ENCODE measurements at places on chromosomes 3 and 15.

GRCh38 chr3:160885791-160886286, 129.8 kb downstream of the PPM1L start:
- DNase-seq, result no peak

DNA sequence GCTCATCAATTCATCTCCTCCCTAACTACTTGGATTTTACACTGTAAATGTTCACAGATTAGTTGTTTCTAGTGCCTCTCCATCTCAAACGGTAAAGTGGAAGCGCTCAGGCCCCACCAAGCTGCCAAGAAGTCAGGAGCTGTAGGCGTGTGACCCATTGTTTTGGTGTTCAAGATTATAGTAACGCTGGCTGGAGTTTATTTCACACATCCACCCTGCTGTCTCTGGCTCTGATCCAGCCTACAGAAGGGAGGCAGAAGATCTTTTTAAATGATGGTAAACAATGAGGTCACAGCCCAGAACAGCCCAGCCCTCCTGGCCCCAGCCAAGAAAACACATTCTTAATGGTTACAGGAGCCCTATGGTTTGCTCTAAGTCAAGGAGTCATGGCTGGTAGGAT, 25.7 kb upstream of the GALNT15 start:
- no peak for DNase-seq

DNA sequence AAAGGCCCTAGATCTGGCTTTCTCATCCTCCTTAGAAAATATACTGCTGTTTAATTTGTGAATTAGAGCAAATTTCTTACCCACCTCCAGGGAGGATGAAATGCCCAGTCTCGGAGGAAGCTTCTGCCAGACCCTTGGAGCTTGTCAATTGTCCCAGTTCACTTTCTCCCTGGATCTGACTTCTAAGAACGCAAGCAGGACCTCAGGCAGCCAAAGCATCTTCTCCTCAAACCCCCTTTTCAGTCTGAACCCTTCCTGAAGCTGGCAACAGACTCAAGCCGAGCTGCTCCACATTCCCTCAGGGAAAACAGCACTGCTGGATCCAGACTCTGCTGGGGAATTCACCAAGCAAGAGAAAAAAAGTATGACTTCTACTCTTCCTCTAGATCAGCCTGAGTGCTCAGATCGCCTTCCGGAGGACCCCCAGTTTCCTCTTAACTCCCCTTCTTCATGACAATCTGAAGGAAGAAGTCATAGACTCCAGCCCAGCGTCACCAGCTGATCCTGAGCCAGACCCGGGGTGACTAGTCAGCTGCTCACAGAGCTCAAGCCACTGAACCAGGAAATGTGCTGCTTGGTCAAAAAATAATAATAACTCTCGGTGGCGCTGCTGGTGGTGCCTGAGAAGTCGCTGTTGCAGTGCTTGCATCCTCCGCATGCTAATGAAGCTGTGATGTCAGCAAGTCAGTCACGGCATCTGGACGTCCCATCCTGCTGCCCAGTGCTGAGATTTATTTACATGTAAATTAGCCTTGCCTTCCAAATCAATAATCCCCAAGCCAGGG, at the start of gene PRICKLE2:
TSS of gene PRICKLE2 (minus strand) at position 641 of the 785 bp plus-strand sequence. CDS start 26,539 bp downstream, outside the sequence.
- no peak for DNase-seq

DNA sequence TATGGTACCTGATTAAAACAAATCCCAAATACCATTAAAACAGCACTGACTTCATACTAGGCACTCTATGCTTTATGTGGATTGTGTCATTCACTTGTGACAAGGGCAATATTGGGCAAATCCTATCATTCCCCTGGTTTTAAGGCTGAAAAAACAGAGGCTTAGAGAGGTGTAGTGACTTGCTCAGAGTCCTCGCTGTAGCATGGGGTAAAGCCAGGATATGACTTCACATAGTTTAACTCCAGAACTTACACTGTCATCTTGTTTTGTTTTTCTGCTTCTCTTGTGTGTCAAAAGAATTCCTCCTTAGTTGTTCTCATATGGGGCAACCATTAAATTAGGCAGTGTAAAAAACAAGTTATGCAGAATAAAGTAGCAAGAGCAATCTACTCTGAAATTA, 40.3 kb upstream of the ICE2 start:
- DNase-seq, result no peak

DNA sequence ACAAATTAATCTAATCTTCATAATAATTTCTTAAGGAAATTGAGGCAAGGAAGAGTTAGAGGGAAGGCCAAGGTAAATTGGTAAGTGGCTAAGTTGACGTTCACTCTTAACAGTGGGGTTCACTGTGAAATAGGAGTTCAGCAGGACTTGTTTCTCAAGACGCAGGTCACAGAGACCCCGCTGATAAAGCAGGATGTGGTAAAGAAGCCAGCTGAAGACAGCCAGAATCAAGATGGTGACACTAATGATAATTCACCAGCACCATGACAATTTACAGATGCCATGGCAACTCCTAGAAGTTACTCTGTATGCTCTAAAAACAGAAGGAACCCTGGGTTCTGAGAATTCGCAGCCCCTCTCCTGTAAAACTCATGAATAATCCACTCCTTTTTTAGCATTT, 100.1 kb upstream of the CTDSPL start:
- DNase-seq, result no peak

GRCh38 chr3:108183181-108183580, 39.0 kb downstream of the IFT57 start:
- DNase-seq, result no peak

DNA sequence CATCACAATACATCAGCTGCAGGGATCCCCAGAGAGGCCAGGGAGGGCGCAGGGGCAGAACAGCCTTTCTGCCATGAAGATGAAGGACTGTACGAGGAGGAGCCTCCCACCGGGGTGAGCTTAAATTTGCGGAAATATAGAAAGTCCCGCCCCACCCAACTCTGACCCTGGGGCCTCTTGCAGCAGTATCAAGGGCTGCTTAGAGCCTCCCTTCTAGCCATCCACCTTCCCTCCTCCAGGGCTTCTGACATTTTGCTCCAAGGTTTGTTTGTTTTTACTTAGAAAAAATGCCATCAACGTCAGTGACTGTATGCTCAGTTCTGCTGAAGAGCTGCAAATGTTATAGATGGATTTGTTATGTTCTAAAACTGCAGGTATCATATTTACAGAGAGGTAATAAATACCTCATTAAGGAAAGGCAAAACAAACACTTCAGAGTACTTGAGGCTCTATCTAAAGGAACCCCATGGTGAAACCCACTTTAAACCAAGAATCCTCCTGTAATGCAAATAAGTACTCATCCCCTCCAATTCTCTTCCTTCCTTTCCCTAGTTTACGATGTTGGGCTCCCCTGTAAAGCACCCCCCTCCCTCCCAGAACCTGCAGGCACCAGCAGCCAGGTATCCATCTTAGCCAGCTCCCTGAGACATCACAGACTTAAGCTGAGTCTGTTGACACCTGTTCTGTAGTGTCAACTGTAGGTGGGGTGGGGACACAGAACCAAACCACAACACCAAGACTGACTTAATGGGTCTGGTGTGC, 30.5 kb downstream of the RFTN1 start:
- no peak for DNase-seq

DNA sequence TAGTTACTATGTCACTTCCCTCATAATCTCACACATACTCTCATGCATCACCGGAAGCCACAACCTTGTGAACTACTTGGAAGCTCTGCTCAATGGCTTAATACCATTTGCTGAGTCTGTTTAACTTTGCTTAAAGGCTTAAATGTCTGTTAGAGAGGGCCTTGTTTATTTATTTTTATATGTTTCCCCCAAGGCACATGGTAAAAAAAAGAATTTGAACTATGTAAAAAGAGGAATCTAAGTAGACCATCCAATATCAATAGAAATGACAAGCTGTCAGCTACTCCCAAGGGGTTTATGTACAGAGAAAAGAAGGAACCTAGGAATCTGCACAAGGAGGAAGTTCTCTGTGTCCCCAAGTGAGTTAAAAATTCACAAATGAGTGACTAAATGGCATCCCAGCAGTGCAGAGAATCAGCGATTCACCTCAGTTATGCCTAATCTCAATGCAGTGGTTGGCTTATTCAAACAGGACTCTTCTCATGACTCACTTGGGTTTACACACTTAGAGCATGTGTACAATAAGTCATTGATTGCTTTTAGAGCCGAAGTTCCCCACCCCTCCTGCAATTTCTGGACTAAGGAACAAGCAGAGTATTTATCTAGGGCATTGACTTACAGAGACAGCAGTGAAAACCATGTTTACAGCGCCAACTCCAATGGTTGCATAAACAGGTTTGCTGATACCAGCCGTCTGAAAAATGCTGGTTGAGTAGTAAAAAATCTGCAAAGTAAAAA, 24.4 kb downstream of the SLC2A2 start:
- no peak for DNase-seq

GRCh38 chr15:89395996-89396395, 61.4 kb upstream of the POLG start:
- no peak for DNase-seq

DNA sequence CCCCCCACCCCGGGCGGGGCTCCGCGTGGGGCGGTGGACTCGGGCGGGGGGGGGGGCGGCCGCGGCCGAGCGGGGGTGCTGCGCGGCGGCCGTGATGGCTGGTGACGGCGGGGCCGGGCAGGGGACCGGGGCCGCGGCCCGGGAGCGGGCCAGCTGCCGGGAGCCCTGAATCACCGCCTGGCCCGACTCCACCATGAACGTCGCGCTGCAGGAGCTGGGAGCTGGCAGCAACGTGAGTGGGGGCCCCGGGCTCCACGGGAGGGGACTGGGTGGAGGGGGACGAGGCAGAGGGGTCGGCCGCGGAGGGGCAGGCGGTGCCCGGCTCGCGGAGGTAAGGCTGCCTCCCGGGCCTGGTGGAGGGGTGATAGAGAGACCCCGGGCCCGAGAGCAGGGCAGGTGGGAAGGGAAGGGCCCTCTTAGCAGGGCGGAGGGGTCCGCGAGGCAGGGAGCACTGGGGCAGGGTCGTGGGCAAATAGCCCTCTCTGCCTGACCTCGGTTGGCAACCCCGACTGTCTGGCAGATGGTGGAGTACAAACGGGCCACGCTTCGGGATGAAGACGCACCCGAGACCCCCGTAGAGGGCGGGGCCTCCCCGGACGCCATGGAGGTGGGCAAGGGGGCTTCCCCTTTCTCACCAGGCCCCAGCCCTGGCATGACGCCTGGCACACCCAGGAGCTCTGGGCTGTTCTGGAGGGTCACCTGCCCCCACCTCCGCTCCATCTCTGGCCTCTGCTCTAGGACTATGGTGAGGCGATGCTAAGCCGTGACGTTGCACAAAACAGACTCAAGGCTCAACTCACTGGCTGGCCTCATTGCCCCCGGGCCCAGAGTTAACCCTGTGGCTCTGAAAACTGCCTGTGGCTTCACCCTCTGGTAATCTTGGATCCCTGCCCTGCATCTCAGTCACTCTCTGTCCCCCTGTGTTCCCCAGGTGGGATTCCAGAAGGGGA, at the start of gene ECE2:
TSS of gene ECE2 (plus strand) at position 62 of the 950 bp plus-strand sequence. CDS start at position 194, 132 bp downstream.
- no peak for DNase-seq

GRCh38 chr3:181555681-181556080, 156.0 kb upstream of the SOX2 start:
- DNase-seq, result no peak

GRCh38 chr3:46693892-46694226, 380 bp upstream of the ALS2CL start:
- no peak for DNase-seq

DNA sequence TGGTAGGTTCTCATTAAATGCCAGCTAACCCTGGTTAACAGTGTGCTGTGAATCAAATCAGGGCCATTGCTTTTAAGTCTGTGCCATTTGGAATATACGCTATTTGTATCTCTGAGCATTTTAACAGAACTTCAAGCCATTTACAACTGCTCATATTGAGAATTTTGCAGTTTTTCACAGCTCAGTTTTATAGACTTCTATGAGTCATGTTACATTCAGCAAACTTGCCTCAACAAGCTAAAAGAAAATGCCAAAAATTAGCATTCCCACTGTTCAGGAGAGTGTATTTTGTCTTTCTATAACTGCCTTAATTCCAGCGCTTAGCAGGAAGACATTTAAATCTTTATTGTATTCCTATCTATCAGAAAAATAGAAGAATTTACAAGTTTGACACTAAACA, 196.4 kb downstream of the GBE1 start:
- no peak for DNase-seq

DNA sequence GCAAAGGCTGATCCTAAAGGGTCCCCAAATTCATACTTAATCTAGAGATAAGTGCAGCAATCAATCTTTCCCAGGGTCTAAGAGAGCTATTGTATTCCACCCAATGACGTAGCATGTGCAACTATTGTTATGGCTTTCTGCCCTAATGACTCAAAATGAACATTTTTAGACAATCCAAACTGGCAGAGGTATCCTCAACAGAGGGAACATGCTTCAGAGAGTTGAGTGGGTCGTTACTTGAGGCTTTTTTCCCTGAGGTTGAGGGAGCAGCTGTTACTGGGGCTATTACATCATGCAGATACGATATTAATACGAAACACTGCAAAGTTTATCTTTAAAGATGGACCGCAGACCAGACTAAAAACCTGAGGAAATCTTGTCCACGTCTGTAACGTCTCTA, 278.3 kb upstream of the WNT5A start:
- DNase-seq, result no peak

GRCh38 chr3:195907934-195908693, at the start of gene TNK2:
TSS of gene TNK2 (minus strand) at chr3:195908551. CDS start at chr3:195888588, 19,963 bp downstream.
- DNase-seq, result peak; percentile 52

- no peak for DNase-seq
These were observed 32.4 kb downstream of the LSM3 start for GRCh38 chr3:14210843-14211594.

- DNase-seq, result no peak
These were observed 29.8 kb upstream of the APOD start for GRCh38 chr3:195613468-195614069.

DNA sequence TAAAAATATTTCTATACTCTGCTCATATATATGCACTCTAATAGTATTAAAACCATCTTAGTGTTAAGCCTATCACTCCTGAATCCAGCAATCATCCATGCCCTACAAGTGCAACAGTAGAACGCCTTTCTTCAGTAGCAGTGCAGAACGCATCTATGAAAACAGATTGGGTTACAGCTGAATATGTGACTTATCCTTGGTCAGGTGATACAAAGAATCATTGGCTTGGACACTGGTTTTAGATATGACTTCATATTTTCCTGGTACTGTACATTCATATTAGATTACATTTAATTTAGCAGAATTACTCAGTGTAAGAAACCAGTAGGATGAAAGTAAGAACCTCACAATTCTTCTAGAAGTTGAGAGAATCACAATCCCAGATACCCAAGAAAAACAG, 43.3 kb downstream of the ZNF106 start:
- DNase-seq, result no peak

- no peak for DNase-seq
These were observed 151.4 kb downstream of the DNAJB8 start for GRCh38 chr3:128315313-128315712.

DNA sequence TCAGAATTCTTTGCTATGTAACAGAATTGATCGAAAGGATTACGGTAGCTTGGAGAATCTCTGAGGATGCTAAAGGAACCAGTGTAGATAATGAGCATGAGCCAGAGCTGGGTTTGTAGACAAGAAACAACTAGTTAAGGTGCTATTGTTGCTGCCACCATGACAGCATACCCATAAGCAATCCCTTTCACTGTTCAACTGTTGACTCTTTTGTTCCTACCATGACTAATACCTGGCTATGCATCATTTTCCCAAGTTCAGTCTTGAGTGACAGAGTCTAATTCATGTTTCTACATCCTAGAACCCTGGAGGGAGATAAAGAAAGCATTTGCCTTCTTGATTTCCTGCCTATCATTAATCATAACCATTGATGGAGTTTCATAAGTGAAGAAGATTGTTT, 600.3 kb downstream of the OTOL1 start:
- no peak for DNase-seq

- no peak for DNase-seq
These were observed 190.6 kb downstream of the ARRDC4 start for GRCh38 chr15:98151096-98151495.

GRCh38 chr3:148950806-148951205, 40.5 kb upstream of the GYG1 start:
- DNase-seq, result no peak
